NCI-H82 (cell line): ENCODE measurements at places on chromosomes 7 and 10.

- no peak for DNase-seq
Observed at GRCh38 chr10:126223512-126224067, 164.7 kb downstream of the ADAM12 start.

GRCh38 chr10:3951993-3952392, 167.0 kb upstream of the KLF6 start:
- no peak for DNase-seq

DNA sequence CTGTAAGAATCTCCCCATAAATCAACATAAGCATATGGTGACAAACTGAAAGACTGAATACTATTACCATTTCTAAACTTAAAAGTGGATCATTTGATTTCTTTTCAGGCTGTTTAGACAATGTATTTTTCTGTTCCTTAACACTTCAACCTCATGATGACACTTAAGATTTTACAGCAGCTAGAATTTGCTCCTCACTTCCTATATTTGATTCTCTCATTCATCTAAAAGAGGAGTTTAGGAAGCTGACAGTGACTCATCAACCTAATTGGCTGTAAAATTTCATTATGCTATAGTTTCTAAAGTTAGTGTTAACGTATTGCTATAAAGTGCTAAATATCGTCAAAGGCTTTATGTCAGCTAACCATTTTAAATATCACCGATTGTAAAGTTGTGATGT, 478.7 kb downstream of the GRM8 start:
- DNase-seq, result no peak

- no peak for DNase-seq
Observed at GRCh38 chr7:159151231-159151630, 6.6 kb upstream of the VIPR2 start.

DNA sequence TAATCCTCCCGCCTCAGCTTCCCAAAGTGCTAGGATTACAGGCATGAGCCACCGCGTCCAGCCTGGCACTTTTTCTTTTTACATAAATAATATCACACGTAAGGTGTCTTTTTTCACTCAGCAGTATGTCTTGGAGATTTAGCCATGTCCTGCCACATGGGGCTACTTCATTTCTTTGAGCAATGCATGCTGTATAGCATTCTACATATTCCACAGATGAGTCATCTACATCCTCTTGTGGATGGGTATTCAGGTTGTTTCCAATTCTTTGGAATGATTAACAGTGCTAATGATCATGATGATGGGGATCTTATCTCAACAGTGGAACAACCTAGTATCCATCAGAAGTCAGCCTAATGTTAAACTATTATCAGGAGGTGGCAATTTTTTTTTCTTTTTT, 50.8 kb downstream of the ZNF503 start:
- DNase-seq, result no peak

GRCh38 chr7:136502162-136502561, 366.3 kb upstream of the CHRM2 start:
- DNase-seq, result no peak

DNA sequence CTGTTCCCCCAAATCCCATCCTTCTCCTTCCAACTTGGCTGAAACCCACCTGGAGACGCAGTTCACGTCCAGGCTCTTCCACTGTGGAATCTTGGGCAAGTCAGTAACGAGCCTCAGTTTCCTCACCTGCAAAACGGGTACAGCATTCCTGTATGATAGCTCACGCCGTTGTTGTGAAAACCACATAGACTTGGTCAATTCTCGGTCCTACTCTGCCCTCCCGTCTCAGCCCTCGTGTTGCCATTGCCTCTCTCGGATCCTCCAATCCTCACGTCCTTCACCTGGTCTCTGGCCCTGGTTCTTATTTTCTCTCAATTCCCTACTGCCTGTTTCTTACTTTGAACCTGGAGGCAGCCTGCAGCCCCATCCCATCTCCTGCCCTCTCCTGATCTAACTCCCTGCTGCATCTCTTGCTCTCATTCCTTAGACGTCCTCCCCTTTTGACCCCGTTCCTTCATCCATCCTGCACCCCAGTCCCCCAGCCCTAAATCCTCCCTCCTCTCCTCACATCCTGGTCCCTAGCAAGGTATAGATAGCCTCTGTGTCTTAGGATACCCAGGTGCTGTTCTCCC, 2.0 kb upstream of the MUC12 start:
- DNase-seq, result no peak

GRCh38 chr7:107659666-107660065, 962 bp upstream of the SLC26A4 start:
- no peak for DNase-seq

DNA sequence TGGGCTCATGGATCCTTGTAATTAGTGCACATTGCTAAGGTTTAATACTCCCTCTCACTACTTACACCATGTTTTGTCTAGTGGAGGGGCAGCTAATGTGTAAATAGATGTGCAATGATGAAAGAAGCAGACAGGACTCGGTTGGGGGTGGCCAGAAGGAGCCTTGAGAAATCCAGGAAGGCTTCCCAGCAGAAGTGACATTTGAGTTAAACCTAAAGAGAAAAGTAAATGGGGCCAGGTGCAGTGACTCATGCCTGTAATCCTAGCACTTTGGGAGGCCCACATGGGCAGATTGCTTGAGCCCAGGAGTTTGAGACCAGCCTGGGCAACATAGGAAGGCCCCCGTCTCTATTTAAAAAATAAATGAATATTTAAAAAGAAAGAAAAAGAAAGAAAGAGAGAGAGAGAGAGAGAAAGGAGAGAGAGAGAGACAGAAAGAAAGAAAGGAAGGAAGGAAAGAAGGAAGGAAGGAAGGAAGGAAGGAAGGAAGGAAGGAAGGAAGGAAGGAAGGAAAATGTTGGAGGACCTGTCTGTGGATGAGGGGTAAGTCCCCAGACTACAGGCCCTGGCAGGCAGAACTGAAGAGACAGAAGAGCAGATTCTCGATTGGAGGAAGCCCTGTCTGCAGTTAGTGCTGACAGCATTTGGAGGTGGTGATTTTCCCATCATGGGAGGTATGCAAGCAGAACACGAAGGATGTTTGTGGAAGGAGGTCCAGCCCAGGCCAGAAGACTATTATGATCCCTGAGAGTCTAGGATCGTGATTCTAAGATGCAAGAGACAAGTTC, 3.6 kb downstream of the ELN start:
- no peak for DNase-seq

DNA sequence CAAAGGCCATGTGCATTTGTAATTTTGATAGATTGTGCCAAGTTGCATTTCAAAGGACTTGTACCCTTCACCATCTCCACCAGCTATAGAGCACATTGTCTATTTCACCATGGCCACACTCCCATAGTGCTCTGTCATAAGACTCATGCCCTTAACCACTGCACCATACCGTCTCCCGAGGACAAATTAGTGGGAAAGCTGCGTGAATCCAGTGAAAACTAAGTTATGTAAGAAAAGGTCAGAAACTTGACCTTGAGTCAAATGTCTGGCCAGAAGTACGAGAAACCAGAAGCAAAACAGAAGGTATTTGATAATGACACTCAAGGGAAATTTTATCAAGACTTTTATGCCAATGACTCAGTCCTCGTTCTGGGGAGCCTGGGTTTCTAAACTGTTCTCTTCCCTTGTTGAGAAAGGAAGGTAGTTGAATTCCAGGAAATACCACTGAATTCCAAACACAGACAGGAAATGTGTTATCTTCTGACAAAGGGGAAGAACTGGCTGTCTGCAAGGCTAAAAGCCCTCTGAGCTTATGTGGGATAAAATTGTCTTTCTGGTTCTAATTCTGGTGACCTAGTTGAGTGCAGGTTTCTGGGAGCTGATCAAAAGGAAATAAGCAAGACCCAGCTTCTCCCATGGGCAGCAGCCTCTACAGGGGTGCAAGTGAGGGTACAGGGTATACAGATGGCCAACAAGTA, 49.7 kb downstream of the CDK1 start:
- DNase-seq, result no peak

DNA sequence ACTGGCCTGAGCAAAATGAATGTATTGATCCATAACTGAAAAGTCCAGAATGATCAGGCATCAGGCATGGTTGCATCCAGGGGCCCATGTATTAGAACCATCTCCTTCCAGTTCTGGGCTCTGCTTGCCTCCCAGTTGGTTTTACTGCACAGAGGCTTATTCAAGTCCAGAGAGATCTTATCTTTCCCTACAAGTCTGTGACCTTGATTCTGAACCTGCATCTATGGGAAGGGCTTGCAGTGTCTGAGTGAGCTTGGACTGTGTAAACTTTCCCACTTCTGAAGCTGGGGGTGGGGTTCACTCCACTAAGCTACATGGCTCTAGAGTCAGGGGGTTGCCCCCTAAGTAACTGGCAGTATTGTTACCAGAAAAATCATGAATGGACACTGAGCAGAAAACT, 136.2 kb downstream of the TCF7L2 start:
- no peak for DNase-seq

GRCh38 chr10:133020193-133020817, 67.4 kb upstream of the ADGRA1 start:
- no peak for DNase-seq

DNA sequence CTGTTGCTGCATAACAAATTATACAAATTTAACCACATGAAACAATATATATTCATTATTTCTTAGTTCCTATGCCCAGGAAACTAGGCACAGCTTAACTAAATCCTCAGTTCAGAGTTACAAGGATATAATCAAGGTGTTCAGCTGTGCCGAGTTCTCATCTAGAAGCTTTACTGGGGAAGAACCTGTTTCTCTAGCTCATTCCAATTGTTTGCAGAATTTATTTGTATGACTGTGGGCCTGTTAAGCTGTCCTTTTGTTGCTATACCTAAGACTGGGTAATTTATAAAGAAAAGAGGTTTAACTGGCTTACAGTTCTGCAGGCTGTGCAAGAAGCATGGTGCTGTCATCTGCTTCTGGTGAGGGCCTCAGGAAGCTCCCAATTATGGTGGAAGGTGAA, 21.8 kb upstream of the MDFIC start:
- DNase-seq, result no peak

DNA sequence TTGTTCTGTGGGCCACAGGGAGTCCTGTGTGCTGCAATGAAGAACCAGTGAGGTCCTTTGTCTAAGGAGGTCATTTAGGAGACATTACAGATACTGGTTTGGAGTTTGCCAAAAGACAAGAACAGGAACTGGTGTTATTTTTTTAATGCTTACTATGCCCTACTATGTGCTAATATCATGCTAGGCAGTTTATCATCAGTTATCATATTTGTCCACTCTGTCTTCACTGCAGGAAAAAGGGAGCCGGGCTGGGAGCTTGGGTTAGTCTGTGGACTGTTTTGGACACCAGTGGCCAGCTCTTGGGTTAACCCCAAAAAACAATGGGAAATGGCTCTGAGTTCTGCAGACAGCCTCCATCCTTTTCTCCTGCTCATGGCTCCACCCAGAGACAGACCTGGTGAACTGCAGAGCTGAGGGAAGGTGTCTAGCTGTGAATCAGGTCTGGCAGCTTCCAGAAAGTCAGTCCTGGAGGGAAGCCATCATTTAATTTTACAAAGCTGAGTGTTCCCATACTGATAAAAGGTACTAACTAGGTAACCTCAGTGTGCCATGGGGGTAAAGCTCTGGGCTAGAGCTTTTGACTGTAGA, 101.2 kb upstream of the ZNF746 start:
- peak; percentile 46 for DNase-seq

GRCh38 chr7:11727864-11728263, 104.1 kb downstream of the THSD7A start:
- DNase-seq, result no peak

DNA sequence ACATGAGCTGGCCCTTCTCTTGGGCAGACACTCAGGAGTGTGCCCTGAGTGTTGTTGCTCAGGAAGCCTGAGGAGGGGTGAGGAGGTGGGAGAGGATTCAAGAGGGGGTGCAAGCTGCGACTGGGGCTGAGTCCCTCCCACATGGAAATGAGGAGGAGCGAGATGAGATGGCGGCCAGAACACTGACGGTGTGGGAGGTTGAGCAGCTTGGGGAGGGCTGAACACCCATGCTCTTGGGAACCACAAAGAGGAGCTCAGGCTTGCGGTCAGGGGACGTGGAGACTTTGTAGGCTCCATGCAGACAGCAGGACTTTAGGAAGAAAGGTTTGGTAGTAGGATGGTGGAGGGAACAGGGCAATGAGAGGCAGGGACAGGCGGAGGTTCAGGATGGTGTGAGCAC, 163.2 kb upstream of the SHH start:
- no peak for DNase-seq

DNA sequence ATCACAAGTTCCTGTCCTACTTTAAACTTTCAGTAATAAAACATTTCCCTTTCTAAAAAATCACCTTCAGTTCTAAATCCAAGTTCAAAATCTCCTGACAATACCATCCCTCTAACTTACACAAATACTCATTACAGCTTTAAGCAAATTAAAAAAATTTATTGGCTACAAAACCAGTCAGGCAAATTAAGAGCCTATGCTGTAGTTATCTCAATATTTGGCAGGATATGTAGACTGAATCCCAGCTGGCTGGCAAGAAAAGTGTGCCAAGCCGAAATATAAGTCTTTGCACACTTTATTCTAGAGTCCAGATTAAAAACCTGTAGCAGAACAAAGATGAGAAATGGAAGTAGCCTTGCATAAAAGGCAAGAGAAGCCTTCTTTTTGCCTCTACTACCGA, 9.5 kb downstream of the WAPL start:
- no peak for DNase-seq

DNA sequence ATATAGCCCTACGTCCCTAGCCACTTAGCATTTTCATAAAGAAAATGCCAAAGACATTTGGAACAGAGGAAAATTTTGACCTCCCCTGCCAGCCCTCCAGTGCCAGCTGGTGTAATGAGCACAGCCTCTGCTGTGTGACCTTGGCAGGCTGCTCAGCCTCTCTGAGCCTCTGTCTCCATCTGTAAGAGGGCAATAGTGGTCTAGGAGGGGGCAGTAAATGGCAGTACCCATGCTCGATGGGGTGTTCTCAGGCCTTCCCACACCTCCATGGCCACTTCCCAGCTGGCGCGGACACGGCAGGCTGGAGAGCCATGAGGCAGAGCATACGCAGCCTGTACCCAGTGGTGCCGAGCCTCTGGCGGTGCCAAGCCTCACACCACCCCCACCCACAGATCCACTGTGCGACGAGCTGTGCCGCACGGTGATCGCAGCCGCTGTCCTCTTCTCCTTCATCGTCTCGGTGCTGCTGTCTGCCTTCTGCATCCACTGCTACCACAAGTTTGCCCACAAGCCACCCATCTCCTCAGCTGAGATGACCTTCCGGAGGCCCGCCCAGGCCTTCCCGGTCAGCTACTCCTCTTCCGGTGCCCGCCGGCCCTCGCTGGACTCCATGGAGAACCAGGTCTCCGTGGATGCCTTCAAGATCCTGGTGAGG, 24.0 kb upstream of the CSGALNACT2 start:
- no peak for DNase-seq

DNA sequence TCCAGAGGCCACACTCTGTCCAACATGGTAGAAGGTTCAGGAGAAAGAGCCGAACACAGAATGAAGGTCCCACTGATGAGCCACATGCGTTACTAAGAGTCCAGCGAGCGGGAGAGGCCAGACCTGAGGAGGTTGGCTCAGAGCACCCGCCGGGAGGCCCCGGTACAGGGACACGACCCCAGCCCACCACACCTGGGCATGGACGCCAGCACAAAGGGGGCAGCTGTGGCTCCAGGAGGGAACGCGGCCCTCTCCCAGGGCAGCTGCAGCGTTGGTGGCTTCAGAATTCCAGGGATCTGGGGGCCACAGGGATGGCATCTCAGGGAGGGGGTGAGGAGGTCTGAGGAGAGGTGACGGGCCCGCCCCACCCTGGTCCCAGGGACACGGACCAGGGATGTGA, 280.0 kb downstream of the MAD1L1 start:
- DNase-seq, result no peak
